Mesendoderm (in vitro differentiated cells): ENCODE measurements at places on chromosomes 2 and 18.

DNA sequence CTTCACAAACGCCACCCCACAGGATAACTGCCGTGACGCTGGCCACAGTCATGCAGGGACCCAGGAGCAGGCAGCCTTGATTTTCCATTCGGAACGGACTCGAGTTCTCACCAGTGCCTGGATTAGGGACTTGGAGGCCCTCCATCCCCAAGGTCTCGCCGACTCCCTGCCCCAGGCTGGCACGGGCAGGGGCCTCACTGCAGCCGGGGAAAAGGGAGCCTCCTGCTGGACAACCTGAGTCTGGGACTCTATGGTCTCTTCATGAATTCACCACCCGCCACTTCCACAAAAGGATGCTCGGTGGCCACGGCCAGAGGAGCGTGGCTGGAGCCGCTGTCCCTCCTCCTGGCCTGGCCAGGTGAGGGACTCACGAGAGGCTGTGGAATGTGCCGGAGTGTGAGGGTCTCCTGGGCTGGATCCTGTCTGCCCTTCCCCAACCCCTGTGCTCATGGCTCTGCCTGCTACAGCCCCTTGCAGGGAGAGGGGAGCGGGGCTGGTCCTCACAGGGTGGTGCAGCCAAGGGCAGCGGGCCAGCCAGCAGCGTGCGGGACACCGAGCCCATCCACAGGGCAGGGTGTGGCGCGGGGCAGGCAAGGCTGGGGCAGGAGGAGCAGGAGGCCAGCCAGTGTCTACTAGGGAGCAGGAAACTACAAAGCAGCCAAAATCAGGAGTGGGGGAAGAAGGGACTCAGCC is 42.3 kb downstream of the AQP12A start:
- peak; percentile 16 for DNase-seq

DNA sequence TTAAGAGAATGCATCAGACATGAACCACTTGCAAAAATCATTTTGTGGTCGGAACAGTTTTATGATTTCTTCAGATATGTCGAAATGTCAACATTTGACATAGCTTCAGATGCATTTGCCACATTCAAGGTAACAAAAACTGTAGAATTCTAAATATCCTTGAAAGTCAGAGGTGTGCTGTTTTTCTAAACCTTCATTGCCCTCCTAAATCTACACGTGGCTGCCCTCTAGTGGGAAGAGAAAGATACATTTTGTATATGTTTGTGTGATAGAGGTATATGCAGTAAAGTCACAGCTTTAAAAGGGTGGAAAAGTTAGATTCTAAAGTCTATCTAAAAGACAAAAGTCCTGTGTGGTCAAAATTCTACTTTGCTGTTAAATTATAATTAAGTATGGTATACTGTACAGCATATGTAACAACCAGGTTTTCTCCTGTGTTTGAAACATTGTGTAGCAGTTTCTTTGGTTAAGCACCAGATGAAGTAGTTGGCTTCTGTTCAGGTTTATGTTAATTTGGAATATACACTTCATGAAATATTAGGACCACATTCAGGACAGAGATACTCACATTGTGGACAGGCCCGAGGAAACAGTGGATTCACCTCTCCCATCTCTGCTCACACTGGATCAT is 65.9 kb upstream of the ITM2C start:
- peak; percentile 68 for DNase-seq

DNA sequence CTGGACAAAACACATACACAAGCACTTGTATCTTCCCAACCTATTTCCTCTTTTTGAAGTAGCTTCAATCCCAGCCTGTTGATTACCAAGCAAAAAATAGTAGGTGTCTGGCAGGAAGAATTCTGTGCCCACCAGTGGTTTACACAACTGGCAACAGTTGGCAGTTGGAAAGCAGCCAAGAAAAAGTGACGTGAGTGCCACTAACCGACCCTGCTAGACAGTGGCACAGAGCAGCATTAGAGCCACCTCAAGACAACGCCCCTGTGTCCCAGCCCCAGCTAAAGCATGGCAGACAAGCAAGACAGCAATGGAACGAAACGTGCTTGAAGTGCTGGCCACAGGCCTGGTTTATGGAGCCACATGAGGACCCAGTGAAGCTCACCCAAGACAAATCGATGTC is 379.6 kb downstream of the FBXO15 start:
- DNase-seq = no peak

DNA sequence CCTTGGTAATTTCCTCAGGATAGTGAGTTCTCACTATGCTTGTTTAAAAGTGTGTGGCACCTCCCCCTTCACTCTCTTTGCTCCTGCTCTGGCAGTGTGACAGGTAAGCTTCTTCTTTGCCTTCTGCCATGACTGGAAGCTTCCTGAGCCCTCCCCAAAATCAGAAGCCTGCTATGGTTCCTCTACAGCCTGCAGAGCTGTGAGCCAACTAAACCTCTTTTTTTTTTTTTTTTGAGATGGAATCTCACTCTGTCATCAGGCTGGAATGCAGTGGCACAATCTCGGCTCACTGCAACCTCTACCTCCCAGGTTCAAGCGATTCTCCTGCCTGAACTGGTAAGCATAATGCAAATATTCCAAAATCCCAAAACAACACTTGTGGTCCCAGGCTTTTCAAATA is 80.0 kb downstream of the SOWAHC start:
- DNase-seq = peak; percentile 96

DNA sequence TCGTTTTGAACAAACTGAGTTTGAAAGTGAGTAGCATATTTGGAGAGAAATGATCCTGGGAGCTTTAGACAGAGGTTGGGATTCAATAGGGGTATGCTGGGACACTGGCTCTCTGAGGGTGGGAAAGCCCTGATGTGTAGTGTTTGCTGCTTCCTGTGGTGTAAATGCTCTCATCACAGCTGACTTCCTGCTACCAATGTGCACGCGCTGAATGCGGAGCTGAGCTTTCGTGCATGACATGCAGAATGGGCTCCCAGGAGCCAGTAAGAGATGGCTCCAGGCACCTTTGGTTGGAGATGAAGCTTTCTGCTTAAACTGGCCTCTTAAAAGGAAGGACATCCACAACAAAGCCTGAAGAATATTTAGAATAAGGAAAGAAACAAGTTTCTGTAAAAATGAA is 224.1 kb upstream of the CCDC150 start:
- DNase-seq = no peak

- no peak for DNase-seq
These were observed 178.0 kb downstream of the DLGAP1 start for GRCh38 chr18:4276953-4277585.

- peak; percentile 84 for DNase-seq
These were observed 13.0 kb downstream of the ODC1 start for GRCh38 chr2:10434886-10435819.

GRCh38 chr2:136664713-136665405 is 100.5 kb upstream of the THSD7B start:
- DNase-seq = no peak

DNA sequence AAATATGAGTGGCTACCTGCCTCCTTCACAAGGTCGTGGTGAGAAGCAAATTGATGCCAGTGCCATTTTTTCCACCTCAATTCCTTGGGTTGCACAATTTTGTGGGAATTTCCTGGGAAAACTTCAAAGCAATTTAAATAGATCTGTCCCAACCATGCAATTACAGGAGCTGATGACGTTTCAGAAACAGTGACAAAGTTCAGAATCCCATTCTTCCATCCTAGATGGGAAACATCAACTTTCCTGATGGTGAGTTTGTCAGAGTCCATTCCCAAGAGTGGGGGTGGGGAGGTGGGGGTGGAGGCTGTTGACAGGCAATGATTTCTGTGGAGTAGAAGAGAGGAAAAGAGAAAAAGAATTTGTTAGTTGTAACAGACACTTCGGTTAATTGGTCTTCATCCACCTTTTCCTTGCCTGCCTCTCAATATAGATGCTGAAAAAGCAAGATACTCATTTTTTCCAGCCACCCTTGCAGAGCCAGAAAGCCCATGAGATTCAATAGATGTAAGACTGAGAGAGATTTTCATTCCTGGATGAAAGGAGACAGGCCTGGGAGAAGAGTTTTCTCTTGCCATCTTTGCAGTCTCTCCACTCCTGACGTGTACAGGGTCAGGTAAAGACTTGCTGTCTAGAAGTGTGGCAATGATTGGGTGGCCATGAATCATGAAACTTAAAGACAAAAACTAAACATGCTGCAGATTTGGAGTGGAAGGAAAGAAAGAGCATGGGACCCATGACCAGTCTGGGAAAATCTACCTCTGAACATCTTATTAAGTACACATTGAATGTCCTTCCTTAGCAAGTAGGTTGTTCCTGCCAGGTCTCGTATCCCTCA is 47.3 kb downstream of the SOCS6 start:
- DNase-seq = no peak

- DNase-seq = peak; percentile 41
These were observed 39.3 kb upstream of the DSG1 start for GRCh38 chr18:31278609-31279071.

DNA sequence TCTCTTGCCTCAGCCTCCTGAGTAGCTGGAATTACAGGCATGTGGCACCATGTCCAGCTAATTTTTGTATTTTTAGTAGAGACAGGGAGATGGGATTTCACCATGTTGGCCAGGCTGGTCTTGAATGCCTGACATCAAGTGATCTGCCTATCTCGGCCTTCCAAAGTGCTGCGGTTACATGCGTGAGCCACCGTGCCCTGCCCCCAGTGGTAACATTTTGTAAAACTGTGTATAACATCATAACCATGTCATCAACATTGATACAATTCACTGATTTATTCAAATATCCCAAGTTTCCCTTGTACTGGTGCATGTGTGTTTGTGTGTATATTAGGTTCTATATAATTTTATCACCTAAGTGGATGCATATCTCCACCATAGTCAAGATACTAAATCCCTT is 70.0 kb downstream of the PDCL3 start:
- no peak for DNase-seq

DNA sequence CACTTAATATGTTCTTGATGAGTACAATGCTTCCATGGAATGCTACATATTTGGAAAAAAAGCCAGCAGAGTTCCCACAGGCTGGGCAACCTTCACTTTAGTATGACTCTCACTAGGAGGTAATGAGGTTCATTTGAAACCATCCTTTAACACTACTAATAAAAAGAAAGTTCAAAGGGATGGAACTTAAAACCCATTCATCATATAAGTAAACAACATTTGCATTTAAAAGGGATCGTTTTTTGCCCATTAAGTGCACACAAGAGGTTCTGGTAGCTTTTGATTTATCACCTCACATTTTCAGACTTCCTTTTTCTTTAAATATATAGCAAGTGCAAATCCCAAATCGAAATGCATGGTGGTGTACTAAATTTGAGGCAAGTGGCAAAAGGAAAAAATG is 270.8 kb upstream of the DCC start:
- DNase-seq = no peak

GRCh38 chr2:239884051-239884405 is 141.1 kb downstream of the NDUFA10 start:
- no peak for DNase-seq

DNA sequence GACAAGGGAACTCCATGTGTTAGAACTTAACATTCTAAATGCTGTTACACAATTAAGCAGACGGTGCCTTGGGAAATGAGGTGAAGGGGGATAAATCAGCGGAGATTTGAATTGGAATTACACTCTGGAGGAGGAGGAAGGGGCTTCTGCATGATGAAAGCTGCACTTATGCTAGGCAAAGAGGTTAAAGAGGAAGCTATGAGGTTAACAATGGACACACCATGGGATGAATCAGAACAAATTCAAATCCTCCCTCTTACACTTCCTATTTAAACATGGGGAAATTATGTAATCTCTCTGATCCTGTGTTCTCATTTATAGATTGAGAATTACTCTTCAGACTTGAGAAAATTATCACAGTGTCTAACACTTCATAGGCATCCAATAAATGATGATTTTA is 121.5 kb upstream of the SIX2 start:
- DNase-seq = no peak

DNA sequence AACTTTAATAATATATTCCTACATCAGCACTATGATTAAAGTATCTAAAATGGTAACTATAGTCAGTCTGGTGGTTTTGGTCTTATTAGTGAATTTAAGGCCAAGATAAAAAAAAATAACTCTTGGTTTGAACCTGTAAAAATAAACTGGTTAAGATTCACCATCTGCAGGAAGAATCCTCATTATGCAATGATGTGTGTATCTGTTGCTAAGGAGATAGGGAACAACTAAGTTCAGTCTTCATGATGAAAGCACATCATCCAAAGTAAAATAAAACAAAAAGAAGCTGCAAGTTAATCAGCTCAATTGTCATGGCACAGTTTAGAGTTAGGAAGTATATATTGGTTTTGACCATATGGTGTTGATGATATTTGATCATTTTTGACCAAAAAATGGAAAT is 466.0 kb downstream of the NYAP2 start:
- no peak for DNase-seq

- DNase-seq = no peak
These were observed 60.7 kb downstream of the KCTD18 start for GRCh38 chr2:200449149-200449548.

GRCh38 chr2:9941196-9941995 is 10.1 kb upstream of the GRHL1 start:
- peak; percentile 21 for DNase-seq

DNA sequence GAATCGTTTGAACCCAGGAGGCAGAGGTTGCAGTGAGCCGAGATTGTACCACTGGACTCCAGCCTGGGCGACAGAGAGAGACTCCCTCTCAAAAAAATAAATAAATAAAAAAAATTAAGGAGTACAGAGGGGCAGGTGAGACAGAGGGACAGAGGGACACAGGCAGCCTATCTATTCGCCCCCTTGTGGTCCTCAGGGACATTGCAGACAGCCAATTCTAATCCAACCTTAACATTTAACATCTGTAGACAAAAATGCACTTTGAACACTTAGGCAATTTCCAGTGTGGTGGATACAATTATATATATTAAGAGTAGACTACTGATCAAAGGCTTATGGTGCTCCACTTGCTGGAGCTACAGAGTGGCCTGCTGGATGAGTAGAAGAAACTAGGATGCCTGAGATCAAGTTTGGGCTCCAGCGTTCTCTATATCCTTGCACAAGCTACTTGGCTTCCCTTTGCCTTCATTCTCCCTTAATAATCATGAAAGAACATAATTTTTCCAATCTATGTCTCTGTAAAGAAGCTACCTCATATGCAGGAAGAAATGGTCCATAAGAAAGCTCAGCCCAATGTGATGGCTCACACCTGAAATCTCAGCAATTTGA is 8.2 kb upstream of the SMARCAL1 start:
- DNase-seq = peak; percentile 44

DNA sequence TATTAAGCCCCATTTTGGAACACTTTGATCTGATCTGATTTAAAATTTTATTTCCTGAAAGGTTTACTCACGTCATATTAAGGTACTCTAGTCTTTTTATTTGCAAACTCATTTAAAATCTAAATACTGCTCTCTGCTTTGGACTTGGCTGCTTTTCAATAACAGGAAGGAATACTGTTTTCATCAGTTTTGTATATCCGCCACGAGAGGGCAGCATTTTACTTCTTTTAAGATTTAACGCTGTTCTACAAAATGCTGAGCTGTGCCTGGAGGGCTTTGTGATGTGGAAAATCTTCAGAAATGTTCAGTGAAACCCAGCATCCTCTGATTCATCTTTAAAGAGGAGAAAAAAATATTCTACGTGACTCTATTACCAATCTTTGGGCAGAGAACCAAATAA is 37.5 kb upstream of the SLC38A11 start:
- peak; percentile 80 for DNase-seq

DNA sequence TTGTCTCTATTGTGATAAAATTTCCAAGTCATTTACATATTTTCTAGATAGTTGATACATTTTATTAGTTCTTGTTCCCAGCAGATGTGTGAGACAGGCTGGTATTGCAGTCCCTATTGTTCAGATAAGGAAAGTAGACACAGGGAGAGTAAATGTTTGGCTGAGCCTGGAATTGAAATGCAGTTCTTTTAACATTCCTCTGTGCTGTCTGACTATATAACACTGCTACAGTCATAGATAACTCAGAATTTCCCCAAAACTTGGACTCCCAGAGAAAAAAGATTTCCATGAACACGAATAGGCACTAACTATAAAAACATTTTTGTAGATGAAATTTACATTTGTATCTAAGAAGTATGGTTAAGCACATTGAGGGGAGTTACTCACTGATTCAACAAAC is 71.4 kb downstream of the PLCL1 start:
- peak; percentile 46 for DNase-seq
